Neural crest cell (in vitro differentiated cells): ENCODE measurements at places on chromosomes 3 and 15.

- DNase-seq, result no peak
Observed at GRCh38 chr3:12369598-12369997, 80.7 kb downstream of the PPARG start.

DNA sequence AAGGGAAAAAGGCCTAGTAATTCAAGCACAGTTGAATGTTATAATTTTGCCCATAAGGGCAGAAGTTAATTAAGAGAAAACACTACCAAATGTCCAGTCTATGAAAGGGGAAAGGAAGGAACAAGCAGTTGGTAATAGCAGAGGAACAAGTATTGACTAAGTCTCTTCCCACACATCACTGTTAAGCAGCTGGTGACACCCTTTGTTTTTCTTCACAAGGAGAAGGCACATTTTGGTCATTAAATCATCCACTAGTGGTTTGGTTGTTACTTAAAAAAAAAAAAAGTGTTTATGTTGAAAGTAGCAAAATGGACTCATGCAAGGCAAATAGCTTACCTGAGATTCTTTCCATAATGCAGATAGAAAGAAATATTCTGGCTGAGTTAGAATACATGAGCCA lies 321.4 kb upstream of the NECTIN3 start:
- no peak for DNase-seq

DNA sequence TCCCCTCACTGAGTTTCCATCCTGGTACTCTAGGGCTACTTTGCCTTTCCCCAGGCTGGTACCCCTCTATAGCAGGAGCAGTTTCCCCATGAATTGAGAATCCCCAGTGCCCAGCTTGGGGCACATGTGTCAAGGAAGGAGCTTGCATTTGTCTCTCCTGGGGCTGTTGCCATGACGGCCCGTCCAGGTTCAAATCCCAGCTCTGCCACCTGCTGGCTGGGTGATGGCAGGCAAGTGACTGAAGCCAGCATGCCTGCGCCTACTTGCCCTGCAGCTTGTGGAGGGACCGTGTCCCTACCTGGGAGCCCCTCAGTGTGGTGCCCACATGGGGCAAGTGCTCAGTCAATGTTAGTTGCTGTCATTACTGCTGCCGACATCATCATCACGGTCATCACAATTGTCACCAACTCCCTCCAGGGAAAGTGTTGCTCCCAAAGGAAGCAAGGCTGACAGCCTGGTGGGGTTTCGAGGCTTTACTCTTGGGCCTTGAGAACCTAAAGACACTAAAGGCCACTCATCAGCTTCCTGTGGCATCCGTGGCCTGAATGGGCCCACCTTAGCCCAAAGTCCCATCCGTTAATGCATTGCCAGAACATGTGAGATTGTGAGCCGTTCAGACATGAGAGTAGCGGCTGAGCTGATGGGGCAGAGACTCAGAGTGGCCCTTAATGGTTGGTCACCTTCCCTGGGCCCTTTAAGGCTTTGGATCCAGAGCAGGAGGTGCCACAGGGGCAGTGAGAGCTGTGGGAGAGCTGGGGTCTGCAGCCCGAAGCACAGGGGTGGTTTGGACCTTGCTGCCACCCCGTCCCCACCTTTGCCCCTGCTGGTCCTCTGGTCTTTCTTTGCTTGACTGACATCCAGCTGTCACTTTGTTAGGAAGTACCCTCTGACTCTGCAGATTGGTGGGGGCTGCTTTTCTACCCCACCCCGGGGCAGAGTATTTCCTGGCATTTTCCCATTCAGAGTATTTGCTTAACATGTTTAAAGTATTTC lies 144.4 kb downstream of the DNAJB8 start:
- DNase-seq, result peak; percentile 37

- no peak for DNase-seq
Observed at GRCh38 chr3:101850246-101851051, 1.1 kb downstream of the NFKBIZ start.

DNA sequence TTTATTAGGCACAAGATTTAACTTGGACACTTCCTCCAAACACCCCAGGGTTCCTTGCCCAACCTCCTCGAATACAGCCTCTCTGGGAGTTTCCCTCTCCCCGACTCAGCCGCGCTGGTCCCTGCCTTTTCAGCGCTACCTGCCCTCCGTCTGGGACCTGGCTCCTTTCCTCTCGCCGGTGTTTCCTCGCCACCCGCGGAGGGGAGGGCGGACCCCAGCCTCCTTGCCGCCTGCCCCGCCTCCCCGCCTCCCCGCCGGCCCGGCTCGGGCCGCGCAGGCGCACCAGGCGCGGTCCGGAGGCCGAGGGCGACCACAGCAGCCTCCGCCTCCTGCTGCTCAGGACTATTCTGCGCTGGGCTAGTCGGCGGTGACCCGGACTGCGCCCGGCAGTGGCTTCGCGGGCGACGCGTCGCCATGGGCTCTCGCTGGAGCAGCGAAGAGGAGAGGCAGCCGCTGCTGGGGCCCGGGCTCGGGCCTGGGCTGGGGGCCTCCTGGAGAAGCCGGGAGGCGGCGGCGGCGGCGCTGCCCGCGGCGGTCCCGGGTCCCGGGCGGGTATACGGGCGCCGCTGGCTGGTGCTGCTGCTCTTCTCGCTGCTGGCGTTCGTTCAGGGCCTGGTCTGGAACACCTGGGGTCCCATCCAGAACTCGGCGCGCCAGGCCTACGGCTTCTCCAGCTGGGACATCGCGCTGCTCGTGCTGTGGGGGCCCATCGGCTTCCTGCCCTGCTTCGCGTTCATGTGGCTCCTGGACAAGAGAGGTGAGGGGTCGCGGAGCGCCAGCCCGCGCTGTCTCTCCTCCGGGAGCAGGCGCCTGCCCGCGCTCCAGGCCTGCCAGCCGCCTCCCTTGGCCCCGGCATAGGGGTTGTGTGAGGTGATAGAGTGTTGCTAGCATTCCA lies at the start of gene SLC49A4:
Gene SLC49A4, plus strand, starts transcription at position 291 of the 895 bp plus-strand sequence. Its CDS starts 124 bp downstream, at position 415.
- peak; percentile 70 for DNase-seq

- DNase-seq, result no peak
Observed at GRCh38 chr3:100765437-100765975, 56.2 kb downstream of the TFG start.

GRCh38 chr3:148881286-148881685 lies 16.2 kb downstream of the CPA3 start:
- DNase-seq, result no peak

- DNase-seq, result no peak
Observed at GRCh38 chr3:178761461-178761860, 225.2 kb downstream of the KCNMB2 start.

- DNase-seq, result no peak
Observed at GRCh38 chr15:91866371-91866905, 12.9 kb downstream of the SLCO3A1 start.

DNA sequence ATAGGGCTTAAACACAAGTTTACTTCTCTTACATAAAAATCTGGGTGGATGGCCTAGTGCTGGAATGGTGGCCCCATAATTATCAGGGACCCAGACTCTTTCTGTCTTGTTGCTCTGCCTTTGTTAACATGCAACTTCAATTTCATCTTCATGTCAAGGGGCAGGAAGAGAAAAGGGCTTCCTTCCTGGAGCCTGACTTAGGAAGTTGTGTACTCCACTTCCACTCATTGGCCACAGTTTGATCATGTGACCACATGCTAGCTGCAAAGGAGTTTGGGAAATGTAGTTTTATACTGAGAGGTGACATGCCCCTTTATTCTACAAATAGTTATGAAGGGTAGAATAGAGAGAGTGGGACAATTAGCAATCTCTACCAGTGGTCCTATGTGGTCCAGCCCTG lies 39.3 kb downstream of the RHCG start:
- no peak for DNase-seq

- no peak for DNase-seq
Observed at GRCh38 chr3:61674596-61674995, 113.2 kb downstream of the PTPRG start.

- DNase-seq, result no peak
Observed at GRCh38 chr15:60340207-60340921, 57.4 kb downstream of the ANXA2 start.

- DNase-seq, result no peak
Observed at GRCh38 chr15:79088426-79089205, 2.0 kb downstream of the RASGRF1 start.

- no peak for DNase-seq
Observed at GRCh38 chr3:115095236-115095635, 51.9 kb downstream of the ZBTB20 start.

- no peak for DNase-seq
Observed at GRCh38 chr3:7787871-7788828, 713.5 kb upstream of the LMCD1 start.

- no peak for DNase-seq
Observed at GRCh38 chr3:5347486-5347885, 160.0 kb downstream of the EDEM1 start.

- peak; percentile 57 for DNase-seq
Observed at GRCh38 chr3:141000027-141000663, 51.0 kb upstream of the SPSB4 start.

- DNase-seq, result no peak
Observed at GRCh38 chr3:21466476-21466875, 284.5 kb downstream of the ZNF385D start.

GRCh38 chr3:141386611-141387111 lies 18.4 kb downstream of the ZBTB38 start:
- no peak for DNase-seq

DNA sequence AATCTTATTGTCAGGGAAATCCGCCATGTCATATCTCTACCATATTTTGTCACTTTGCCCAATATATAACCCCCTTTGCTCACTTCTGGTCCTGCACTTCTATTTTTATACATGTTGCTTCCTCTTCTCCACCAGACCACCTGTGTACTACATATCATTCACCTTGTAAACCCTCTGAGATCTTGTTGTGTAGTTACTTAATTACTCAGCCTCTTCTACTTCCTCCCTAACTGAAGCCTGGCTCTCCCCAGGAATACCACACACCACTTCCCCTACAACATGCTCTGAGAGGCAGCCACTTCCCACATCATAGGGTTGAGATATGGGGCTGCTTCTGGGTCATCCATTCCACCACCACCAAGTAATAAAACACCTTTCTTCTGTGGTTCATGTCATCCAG lies 10.0 kb downstream of the HEXA start:
- DNase-seq, result no peak

DNA sequence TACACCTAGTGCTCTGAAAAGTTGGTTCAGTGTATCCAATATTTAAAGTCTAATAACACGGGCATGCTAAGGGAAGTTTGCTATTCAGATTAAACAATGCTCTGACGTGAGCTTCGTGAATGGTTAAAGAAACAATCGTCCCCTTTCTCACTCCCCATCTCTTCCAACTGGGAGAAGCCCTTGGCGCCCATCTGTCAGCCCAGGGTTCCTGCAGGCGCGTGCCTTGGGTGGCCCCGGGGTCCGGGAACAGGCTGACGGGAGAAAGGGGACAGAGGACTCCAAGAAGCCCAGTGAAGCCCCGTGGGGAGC lies 413 bp downstream of the SEC22C start:
- DNase-seq, result no peak

DNA sequence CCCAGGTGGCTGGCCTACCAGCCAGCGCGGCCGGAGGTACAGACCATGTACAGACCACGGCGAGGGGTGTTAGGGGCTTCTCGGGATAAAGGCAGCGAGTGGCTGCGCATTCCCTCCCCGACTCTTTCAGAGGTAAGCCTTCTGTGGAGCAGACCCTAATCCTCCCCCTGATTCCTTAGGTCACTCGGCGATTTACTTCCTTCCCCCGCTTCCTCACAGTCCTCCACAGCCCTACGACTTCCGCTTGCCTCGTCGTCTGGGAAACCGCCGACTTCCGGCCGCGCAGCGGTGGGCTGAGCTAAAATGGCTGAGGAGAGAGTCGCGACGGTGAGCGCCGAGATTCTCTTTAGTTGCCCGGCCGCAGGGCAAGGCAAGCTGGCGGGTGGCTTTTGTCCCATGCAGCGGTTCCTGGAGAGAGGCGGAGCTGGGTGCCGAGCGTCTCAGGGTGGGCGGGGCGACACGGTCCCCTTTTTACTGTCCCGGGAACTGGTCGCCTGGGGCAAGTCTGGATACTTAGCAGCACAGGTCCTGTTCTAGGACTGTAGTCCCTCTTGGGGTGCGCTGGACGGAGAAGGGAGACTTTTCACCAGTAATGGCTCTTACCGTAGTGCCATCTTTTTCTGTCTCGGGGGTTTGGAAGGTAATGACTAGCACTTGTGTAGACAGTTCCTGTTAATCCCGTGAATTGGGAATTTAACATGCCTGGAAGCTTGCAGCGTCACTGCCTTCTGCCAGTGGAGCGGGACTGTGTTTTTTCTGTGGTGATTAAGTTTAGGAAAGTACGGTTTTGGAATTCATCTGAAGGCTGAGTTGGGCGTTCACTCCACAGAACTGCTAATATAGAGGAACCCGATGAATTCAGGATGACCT lies at the start of the genes BBS4 and HIGD2B:
Gene BBS4, plus strand, starts transcription at position 283 of the 870 bp plus-strand sequence. Its CDS starts 21 bp downstream, at position 304.
Gene HIGD2B, minus strand, starts transcription at position 258 of the 870 bp plus-strand sequence. CDS start 9,808 bp downstream, outside the sequence.
- peak; percentile 80 for DNase-seq

- no peak for DNase-seq
Observed at GRCh38 chr3:177795859-177796258, 598.6 kb upstream of the TBL1XR1 start.

- DNase-seq, result no peak
Observed at GRCh38 chr3:183265834-183266417, 12.9 kb downstream of the B3GNT5 start.

DNA sequence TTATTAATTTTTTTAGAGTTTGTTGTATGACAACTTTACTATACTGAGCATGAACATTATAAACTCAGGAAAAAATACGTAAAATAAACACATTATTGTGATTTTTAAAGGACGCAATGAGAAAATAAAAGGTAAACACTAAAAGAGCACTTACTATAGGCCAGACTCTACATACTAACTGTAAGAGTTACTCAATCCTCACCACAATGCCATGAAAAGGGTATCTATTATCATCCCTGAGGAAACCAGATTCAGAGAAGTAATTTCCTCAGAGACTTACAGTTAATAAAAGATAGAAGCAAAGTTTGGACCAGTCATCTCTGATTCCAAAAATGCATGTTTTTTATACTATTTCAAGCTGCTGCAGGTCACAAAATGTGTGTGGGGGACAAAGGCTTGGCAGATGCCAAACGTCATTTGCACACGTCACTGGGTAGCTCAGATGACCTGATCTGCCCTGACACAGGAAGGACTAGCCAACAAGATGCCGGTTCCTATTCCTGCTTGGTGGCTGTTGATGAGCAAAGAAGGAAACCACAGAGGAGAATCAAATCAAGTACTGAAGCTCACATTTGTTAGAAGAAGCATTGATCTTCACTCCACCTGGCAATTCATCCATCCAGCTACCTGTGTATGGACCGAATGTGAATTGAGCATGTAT lies 42.3 kb downstream of the KLHL6 start:
- DNase-seq, result no peak

DNA sequence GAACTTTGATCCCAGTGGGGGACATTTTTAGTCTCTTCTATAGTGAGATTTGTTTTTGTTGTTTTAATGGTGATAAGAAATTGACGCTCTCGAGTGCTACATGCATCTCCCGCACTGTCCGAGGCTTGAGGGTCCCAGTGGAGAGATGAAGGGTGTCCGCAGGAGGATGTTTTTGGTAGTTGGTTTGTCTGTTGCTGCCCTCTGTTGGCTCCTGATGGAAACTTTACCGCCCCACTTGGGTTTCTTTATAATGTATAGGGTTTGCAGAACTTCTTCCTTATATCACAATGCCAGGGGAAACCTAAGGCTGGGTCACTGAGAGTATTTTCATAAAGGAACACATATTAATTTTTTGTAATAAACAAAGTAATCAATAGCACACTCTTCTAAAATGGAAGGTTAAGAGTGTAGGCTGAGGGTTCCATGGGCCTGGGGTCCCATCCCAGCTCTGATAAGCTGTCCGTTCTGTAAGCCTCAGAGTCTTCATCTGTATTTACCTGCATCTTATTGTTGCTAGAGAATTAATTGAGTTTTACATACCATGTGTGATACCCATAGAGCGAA lies 185.3 kb upstream of the FEZF2 start:
- peak; percentile 59 for DNase-seq

GRCh38 chr3:143447491-143447890 lies 327.9 kb downstream of the CHST2 start:
- DNase-seq, result no peak
